Progenitor cell of endocrine pancreas (in vitro differentiated cells): ENCODE measurements at places on chromosomes 2 and 18.
A peak's percentile ranks its signal among the peaks of the same experiment; 100 is the strongest.

DNA sequence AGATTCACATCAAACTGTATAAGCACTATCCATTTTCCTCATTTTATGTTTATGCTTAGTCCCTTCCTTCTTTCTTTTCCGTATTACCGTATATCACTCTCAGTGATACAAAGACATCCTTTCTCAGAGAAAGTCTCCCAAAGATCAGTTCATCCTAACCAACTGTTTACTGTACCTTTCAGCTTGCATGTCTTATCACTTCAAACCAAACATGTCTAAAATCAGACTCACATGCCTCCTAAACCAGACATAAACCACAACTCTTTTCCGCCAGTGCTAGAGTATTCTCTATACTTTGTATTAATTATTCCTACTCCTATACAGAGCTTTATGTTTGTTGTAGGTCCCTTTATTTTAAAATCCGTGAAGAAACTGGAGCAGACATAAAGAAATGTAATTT lies 41.5 kb downstream of the KCMF1 start:
- no peak for DNase-seq

GRCh38 chr2:105749583-105750400 lies 5.1 kb downstream of the NCK2 start:
- DNase-seq: no peak

GRCh38 chr2:186827411-186827810 lies 21.6 kb downstream of the ZSWIM2 start:
- no peak for DNase-seq

GRCh38 chr2:173264151-173264550 lies 90.5 kb upstream of the CDCA7 start:
- no peak for DNase-seq

DNA sequence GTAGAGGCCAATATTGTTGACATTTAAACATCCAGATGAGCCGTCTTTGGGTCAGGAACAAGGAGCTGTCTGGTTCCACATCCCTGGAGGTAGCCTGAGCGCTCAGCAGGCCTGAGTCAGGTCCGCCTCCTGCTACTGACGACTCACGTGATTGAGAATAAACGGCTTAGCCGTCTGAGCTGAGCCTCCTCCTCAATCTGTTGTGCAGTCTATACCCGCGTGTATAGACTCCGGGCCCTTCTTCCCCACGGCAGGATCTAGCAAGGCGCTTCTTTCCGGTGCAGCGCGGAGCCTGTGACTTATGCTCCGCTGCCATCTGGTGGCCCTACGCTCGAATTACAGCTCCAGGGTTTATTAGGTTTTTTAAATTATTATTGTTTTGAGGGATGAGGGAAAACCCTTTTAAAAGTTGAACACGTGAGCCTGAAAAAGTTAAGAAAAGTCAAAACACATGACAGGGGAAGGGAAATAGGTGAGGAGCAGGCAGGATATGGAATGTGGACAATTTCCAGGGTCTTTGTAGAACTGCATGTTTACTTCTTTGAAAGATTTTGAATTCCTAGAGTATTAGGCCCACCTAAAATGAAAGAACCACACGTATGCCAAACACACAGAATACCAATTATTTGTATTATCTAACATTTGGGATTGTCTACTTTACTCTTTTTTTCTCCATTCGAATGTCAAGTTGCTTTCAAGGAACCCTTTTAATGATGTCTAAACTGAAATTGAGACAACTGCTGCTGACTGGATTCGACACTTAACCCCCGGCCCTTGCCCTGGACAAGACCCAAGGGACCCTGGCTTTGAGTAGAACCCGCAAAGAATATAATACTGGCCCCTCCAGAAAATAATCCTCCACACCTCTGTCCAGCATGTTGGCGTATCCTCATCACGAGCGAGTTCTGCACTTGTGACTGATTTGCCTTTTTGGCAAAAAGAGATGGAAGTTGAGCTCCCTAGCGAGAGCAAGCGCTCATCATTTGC lies 112.4 kb upstream of the ZNF236 start:
- DNase-seq: peak; percentile 43

DNA sequence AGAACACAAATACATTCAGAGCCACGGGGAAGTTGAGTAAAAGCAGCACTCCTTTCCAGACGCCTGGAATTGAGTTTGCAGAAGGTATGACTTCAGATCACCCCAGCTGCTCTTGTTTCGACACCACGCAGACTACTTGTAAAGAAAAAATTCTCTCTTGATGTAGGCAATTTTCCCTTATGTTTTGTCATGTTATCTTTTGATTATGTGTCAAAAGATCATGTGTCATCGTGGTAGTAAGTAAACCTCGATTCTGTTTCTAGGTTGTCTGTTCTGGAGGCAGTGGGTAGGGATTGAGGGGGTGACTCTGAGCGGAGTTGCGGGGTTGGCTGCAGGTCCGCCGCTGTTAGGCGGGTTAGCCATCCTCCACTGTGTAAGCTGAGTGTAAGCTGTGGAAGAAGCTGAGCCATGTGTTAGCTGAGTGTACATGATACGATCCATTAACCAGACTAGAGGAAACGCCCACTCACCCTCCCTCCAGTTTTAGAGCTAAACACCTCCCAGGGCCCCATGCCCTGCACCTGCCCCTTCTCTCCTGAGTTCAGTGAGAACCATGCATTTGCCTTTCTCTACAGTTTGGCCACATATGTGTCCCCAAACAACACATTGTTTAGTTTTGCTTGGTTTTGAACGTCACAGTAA lies 181.8 kb downstream of the SNTG2 start:
- no peak for DNase-seq

DNA sequence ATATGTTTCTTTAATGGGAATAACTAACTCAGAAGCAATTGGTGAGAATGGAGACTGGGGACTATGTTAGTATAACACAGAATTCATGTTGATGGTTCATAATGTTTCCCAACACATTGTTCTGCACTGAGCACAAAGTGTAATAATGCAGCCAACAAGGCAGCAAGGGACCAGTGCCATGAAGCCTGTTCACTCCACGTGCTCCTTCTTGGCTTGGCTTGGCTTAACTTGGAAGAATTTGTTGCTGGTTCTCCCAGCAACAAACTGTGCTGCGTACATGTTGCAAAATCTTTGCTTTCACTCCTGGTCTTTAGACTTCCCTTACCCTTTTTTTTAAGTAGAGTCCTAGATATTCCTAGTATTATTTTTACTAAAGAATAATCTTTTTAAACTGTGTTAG lies 129.7 kb downstream of the MAP3K20 start:
- DNase-seq: no peak

GRCh38 chr2:64918220-64918886 lies 70.8 kb upstream of the SLC1A4 start:
- DNase-seq: no peak

GRCh38 chr2:103002954-103003353 lies 241.1 kb downstream of the TMEM182 start:
- no peak for DNase-seq

GRCh38 chr2:64323197-64323596 lies 130.8 kb upstream of the LGALSL start:
- DNase-seq: no peak

- DNase-seq: no peak
Observed at GRCh38 chr18:32389191-32389590, 81.5 kb downstream of the GAREM1 start.

DNA sequence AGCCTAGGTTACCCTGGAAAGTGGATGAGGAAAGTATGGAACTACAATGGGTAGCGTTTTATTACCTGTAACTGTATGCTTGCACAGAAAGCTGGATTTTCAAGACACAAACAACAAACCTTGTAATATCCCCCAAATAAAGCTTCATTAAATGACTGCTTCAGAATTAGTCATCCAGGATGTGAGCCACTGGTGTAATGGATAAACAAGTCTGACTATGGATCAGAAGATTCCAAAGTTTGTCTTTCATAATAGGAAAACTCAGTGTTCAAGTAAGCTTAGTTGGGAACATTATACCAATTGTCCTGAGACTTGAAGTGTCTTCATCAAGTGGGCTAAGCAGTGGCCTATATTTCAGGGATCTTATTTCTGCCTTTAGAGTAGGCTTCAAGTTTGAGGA lies 518.8 kb downstream of the LRP1B start:
- no peak for DNase-seq

- DNase-seq: no peak
Observed at GRCh38 chr18:9746958-9747357, 38.9 kb downstream of the RAB31 start.

DNA sequence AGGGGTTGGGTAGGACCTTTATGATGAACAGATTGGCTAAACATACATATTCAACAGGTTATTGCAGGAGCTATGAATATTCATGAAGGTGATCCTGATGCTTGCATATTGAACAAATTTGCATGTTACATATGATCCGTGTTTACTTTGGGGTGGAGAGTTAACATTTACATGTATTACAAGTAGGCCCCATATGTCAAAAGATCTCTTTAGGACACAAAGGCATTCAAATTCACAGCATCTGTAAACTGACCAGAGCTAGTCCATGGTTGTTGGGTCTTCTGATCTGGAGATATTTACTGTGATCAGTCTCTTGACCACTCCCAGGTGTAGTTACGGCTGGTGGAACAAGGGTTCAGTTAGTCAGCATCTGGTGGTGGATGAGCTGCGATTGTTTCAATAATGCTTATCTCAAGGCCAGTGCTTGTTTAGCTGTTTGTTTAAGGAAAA lies 80.4 kb downstream of the PMAIP1 start:
- DNase-seq: no peak

GRCh38 chr18:10135302-10135926 lies 221.6 kb downstream of the VAPA start:
- DNase-seq: no peak

DNA sequence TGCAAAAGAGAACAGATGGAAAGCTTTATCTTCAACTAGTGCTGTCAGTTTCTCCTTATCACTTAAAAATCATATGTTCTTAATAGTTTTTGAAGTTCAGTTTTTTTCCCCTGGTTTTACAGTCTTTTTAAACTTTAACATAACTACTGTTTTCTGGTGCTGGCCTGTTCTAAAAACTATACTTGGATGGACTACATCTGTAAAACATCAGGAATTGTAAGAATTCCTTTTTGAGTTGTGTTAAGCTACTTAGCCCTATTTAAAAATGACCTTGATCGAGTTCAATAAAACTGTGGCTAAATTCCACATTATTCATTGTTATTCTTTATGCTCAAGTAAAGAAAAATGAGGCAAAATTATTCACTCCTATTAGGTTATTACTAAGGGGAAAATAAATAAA lies 397.7 kb downstream of the NUP35 start:
- DNase-seq: no peak

DNA sequence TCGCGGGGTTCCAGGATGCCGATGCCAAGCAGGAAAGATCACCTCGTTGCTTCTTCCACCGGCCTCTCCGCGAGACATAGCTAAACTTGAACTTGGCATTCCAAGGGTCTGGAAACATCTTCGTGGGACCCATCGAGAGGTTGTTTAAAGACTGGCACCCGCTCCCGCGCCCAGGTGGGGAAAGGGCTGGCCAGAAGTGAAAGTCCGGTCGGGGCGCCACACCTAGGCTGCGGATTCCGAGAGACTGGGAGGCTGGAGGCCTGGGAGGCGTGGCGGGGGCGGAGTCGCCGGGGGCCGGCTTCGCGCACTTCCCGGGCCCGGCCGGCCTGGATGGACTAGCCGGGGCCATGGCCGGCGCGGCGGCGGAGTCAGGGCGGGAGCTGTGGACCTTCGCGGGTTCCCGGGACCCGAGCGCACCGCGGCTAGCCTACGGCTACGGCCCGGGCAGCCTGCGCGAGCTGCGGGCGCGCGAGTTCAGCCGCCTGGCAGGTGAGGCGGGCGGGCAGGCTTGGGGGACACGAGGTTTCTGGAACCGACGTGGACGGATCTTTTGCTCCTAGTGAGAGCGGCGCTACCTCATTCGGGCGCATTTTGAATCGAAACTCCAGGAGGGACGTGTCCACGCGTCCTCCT lies at the start of gene MOCOS:
MOCOS (plus strand) TSS at position 305 of the 633 bp plus-strand sequence; CDS start at position 348, 43 bp downstream.
- peak; percentile 76 for DNase-seq

GRCh38 chr2:18741895-18742732 lies 152.7 kb upstream of the NT5C1B start:
- DNase-seq: no peak

DNA sequence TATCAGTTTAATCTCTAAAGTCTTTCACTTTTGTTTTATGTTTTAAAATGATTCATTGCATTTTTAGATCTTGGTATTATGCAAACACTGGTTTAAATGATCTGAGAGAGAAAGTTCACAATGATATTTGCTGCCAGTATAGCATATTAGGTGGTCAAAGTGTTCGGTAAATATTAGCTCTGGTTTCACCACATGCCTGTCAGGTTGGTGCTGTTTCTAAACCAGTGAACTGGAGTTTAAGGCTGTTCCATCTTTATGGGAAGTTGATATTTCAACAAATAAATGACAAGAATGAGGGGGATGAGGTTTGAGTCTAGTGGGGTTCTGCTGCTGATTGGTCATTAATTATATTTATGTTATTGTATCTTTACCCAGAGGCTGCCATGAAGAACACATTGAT lies 436.4 kb downstream of the DCDC2C start:
- no peak for DNase-seq

DNA sequence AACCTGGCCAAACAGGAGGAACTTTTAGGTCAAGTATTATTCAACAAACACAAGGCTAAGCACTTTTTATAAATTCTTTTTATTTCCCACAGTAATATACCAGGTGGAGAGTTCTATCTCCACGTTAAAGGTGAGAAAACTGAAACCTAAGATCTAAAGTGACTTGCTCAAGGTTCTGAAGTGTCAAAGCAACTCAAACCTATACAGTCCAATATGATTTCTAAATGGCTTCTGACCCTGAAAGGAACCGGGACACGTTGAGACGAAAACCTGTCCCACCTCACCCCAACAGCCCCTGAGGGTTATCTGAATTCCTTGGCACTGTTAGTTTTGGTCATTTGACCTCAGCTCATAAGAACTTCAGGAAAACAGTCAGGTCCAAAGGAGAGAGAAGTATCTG lies 814.5 kb upstream of the LRATD1 start:
- DNase-seq: no peak

GRCh38 chr18:72086421-72086820 lies 457.7 kb downstream of the CBLN2 start:
- no peak for DNase-seq

GRCh38 chr2:226702376-226702775 lies 97.2 kb downstream of the IRS1 start:
- no peak for DNase-seq
